ENCODE measurements at places on chromosomes 2 and 18. TPM values are rescaled to one million over a fixed set of nuclear protein-coding genes. Genes with fewer than 3 reads are reported as not detected.
A peak's percentile ranks its signal among the peaks of the same experiment; 100 is the strongest.

GRCh38 chr2:102436323-102436722 lies 13.4 kb downstream of the IL18RAP start:
- H3K27me3 ChIP-seq: no peaks in the 10 kb centered on the region
- no peak for DNase-seq
- no peaks in the 10 kb centered on the region for H3K36me3 ChIP-seq
- H3K4me1 ChIP-seq: no peaks in the 10 kb centered on the region
- H3K27ac ChIP-seq: no peak overlapping the region
- no peak overlapping the region for H3K4me3 ChIP-seq

DNA sequence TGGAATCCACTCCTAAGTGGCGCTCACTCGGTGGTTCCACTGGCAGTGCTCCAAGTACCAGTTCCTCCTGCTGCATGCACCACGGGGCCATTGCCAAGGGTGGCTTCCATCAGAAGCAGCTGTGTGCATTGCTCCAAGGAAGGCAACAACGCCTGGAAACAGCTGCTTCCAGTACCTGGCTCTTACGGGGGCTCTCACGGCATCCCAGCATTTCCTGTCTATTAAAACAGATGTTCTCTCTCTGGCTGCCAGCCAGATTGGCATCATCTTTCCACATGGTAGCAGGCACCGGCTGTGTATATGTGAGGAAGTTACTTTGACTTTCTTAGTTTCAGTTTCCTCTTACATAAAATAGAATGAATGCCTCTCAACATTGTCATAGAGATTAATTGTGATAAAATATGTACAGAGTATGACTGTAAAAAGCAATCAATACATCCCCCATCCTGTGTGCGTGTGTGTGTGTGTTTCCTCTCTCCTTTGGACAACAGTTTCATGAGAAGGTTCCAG lies 84.9 kb downstream of the CMPK2 start:
- H3K36me3 ChIP-seq: no peaks in the 10 kb centered on the region
- DNase-seq: peak; percentile 68
- no peak overlapping the region for H3K27ac ChIP-seq
- peak overlapping the region; percentile 28 for H3K4me3 ChIP-seq
- peaks cover 41% of the 10 kb centered on the region for H3K4me1 ChIP-seq

DNA sequence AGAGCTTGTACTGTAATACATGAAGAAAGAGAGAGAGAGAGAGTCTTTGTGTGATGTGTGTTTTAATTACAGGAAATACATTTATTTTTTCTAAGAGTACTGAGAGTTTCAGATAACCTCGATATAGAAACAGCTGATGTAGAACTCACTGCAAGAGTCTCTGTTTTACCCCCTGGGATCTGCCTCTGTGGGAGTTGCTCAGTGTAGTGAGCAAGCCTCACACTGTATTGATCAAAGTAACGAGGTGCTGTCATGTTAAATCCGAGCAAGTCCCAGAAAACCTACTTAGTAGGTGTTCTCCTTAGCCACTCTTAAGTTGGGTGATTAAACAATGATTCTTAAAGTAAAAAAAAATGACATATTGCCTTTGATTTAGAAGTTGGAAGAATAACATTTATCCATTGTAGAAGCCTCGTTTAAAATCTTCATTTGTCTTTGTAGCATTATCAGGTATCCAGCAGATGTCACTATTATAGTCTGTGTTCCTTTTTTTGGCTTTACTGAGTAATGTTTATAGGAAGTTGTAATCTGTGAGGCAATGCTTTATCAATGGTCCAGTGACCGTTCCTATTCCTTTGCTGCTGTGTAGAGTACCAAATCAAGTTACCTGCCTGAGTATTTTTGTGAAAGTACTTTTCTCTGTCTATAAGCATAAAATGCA lies 219.0 kb downstream of the MYO3B start:
- no peak overlapping the region for H3K27ac ChIP-seq
- H3K27me3 ChIP-seq: no peaks in the 10 kb centered on the region
- H3K36me3 ChIP-seq: no peaks in the 10 kb centered on the region
- no peaks in the 10 kb centered on the region for H3K4me1 ChIP-seq
- H3K4me3 ChIP-seq: no peak overlapping the region

- no peak overlapping the region for H3K27ac ChIP-seq
- H3K27me3 ChIP-seq: no peaks in the 10 kb centered on the region
- no peaks in the 10 kb centered on the region for H3K36me3 ChIP-seq
- no peak overlapping the region for H3K4me3 ChIP-seq
- H3K4me1 ChIP-seq: no peaks in the 10 kb centered on the region
- DNase-seq: no peak
These were observed 85.7 kb upstream of the NRP2 start for GRCh38 chr2:205596581-205596980.

DNA sequence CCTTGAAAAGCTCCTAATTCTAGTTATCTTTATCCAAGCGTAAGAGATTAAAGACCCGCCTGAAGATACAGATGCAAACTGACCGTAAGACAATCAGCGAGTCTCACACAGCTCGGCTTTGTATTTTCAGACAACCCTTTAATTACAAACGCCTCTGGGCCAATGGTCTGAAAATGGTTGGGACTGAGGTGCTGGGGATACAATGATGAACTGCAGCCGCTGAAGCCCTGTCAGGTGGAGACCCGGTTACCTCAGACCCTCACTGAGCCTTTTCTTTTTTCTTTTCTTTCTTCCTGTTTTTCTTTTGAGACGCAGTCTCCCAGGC lies 715 bp upstream of the CFAP36 start:
- DNase-seq: peak; percentile 25
- peak overlapping the region; percentile 59 for H3K4me3 ChIP-seq
- H3K36me3 ChIP-seq: peaks cover 5% of the 10 kb centered on the region
- H3K27me3 ChIP-seq: no peaks in the 10 kb centered on the region

DNA sequence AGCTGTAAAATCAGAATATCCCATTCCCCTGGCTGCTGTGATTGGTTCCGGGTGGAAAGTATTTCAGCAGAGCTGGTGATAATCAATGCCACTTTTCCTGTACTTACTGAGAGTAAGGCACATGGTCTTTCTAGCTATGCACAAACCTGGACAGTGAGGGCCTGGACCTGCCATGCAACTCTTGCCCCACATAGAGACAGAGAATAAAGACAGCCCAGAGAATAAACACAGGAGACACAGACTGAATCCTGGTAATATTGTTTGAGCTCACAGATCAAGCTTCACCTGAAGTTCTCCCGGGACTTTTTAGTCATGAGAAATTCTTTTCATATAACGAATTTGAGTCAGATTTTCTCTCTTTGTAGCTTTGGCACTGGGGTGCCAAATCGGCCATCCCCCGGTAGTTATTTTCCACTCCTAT lies 81.9 kb downstream of the ACAA2 start:
- H3K27me3 ChIP-seq: no peaks in the 10 kb centered on the region
- no peak overlapping the region for H3K4me3 ChIP-seq
- H3K4me1 ChIP-seq: peaks cover 4% of the 10 kb centered on the region
- DNase-seq: no peak
- no peak overlapping the region for H3K27ac ChIP-seq

DNA sequence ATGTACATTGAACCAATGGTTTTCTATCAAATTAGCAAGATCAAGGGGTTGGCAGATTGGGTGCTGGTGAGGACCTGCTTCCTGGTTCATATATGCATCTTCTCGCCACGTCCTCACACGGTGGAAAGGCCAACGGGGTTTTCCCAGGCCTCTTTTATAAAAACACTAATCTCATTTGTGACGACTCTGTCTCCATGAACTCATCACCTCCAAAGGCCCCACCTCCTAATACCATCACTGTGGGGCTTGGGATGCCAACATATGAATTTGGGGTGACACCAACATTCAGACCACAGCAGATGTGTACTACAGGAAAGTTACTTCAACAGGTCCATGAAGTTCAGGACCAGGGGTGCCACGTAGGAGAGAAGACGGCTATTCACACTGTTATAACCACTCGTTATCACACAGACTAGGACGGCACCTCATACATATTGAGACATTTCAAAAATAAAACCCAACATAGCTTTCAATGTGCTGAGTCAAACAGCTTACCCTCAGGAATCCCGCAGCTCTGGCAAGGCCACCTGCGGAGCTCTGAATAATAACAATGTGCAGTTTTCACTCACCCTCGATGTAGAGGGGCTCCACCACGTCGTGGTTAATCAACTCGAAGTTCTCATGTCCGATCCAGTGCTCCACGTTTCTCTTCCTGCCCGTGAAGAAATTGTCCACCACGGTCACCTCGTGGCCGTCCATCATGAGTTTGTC lies 49.3 kb downstream of the UXS1 start:
- DNase-seq: no peak
- H3K36me3 ChIP-seq: no peaks in the 10 kb centered on the region
- H3K27ac ChIP-seq: no peak overlapping the region
- H3K4me1 ChIP-seq: peaks cover 3% of the 10 kb centered on the region
- H3K4me3 ChIP-seq: no peak overlapping the region

- H3K36me3 ChIP-seq: no peaks in the 10 kb centered on the region
- no peaks in the 10 kb centered on the region for H3K27me3 ChIP-seq
- H3K4me3 ChIP-seq: no peak overlapping the region
- no peak for DNase-seq
- peak overlapping the region; percentile 23 for H3K27ac ChIP-seq
These were observed 12.1 kb downstream of the PLEKHH2 start for GRCh38 chr2:43648994-43649701.

- H3K4me3 ChIP-seq: no peak overlapping the region
- H3K36me3 ChIP-seq: no peaks in the 10 kb centered on the region
- DNase-seq: peak; percentile 63
- no peak overlapping the region for H3K27ac ChIP-seq
These were observed 899.3 kb downstream of the TRIB2 start for GRCh38 chr2:13616059-13616458.

DNA sequence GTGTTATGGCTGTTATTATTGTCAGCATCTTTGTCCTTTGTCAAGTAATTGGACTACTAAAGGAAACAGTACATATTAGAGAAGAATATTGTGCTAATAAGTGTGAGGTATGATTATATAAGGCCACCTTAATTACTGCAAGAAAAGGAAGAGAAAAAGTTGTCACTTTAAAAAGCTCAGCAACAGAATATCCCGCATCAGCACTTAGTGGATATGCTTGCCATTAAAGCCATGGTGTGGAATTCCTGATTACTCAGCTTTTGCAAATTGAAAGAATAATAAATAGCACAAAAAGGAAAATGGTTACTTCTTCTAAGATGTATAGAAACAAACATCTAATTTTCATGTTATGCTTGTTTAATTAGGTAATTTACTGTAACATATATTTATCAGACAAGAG lies 347.5 kb downstream of the DPP10 start:
- DNase-seq: no peak
- H3K4me1 ChIP-seq: no peaks in the 10 kb centered on the region
- H3K36me3 ChIP-seq: no peaks in the 10 kb centered on the region
- no peaks in the 10 kb centered on the region for H3K27me3 ChIP-seq
- H3K27ac ChIP-seq: no peak overlapping the region
- no peak overlapping the region for H3K4me3 ChIP-seq

GRCh38 chr2:215697496-215697895 lies 261.6 kb upstream of the FN1 start:
- H3K36me3 ChIP-seq: no peaks in the 10 kb centered on the region
- DNase-seq: no peak
- H3K4me3 ChIP-seq: no peak overlapping the region
- no peaks in the 10 kb centered on the region for H3K4me1 ChIP-seq

DNA sequence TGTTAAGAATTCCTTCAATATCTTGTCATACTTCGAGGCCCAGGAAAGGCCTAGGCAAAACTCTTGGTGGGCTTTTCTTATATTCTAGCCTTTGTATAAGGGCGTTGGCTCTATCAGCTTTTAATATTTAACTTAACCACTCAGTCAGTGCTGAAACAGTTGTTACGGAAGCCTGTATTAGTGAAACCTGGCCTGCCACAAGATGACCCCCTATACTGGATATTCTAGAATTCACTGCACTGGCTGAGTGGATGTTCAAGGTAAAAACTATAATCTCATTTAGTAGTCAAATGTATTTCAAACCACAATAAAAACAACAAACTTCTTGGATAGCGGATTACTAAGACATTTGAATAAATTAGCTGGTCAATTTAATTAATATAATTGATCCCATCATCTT lies 91.7 kb upstream of the HNMT start:
- no peaks in the 10 kb centered on the region for H3K4me1 ChIP-seq
- no peak overlapping the region for H3K4me3 ChIP-seq
- no peak for DNase-seq
- no peaks in the 10 kb centered on the region for H3K36me3 ChIP-seq

- no peaks in the 10 kb centered on the region for H3K27me3 ChIP-seq
- H3K4me1 ChIP-seq: no peaks in the 10 kb centered on the region
- no peak for DNase-seq
- no peak overlapping the region for H3K27ac ChIP-seq
- H3K36me3 ChIP-seq: no peaks in the 10 kb centered on the region
- no peak overlapping the region for H3K4me3 ChIP-seq
These were observed 153.3 kb downstream of the EML6 start for GRCh38 chr2:54876764-54877163.

DNA sequence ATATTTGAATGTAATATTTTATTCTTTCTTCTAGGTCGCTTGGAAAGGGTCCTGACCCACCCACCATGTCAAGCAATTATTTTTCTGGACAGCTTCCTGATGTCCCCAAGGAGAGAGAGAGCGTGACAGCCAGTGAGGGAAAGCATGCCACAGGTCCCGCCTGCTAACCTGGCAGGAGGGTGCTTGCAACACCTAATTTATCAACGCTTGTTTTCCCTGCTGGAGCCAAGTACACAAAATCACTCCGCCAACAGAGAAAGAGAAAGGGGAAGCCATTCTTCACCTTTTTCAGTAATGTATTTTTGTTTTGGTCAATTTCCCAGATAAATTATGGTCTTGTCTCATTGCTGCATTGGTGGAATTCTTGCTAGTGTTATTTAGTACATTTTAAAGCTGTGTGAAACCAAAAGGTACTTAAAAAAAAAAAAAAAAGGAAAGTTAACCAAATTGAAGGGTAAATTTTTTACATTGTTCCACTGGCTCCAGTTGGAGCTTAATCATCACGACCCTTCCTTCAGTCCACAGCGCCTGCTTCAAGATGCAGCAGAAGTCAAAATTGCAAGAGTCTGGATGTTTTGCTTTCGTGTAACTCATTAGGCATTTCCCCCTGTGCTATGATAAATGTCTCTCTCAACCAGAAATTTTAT lies 88.5 kb upstream of the COPS8 start:
- no peak for DNase-seq
- H3K4me3 ChIP-seq: no peak overlapping the region
- H3K27me3 ChIP-seq: no peaks in the 10 kb centered on the region
- no peak overlapping the region for H3K27ac ChIP-seq
- H3K36me3 ChIP-seq: no peaks in the 10 kb centered on the region

DNA sequence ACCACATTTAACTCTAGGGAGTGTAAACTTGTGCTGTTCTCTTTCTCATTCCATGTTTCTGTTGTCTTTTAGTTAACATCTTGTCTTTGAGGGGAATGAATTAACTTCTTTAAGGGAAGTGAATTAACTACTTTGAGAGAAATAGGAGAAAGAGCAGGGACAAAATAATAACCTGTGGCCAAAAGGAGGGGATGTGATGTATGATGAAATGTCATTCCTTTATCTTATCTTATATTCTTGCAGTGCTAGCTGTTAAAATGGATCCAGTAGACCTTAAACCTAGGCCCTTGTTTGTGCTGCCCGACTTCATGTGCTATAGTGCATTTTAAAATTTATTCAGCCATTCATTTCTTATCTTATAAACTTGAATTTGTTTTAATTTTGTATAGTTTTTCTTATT lies 18.4 kb downstream of the ABI2 start:
- DNase-seq: no peak
- no peak overlapping the region for H3K27ac ChIP-seq
- no peaks in the 10 kb centered on the region for H3K27me3 ChIP-seq
- no peaks in the 10 kb centered on the region for H3K36me3 ChIP-seq
- H3K4me3 ChIP-seq: no peak overlapping the region
- H3K4me1 ChIP-seq: no peaks in the 10 kb centered on the region

The AQP12B gene
- not detected for total RNA-seq

The IFT172 gene
- 24.9 TPM for total RNA-seq

The RRM2 gene
- 2.1 TPM for total RNA-seq

The TMEM200C gene
- total RNA-seq: 0.37 TPM

The C2orf78 gene
- not detected for total RNA-seq

The IL36A gene
- not detected for total RNA-seq

The TBR1 gene
- not detected for total RNA-seq

The FOXD4L1 gene
- total RNA-seq: 1.0 TPM
